ENCODE measurements at places on chromosomes 11 and 22.

- DNase-seq, result no peak
These were observed 10.5 kb downstream of the TOLLIP start for GRCh38 chr11:1298695-1299492.

- DNase-seq, result no peak
These were observed 34.4 kb downstream of the TNRC6B start for GRCh38 chr22:40212121-40212520.

DNA sequence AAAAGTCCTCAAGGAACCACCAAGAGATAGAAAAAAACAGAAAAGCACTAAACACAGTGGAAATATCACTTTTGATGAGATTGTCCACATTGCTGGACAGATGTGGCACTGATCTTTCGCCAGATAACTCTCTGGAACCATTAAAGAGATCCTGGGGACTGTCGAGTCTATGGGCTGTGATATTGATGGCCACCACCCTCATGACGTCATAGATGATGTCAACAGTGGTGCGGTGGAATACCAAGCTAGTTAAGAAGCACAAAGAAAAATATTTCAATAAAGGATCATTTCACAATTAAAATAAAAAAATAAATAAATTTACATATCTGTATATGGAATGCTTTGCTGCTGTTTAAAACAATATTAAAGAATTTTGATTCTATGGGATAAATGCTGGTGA, 45.5 kb downstream of the ARL14EP start:
- no peak for DNase-seq

GRCh38 chr11:65111744-65112545, at the start of gene TM7SF2:
TSS of gene TM7SF2 (plus strand) at chr11:65111872. CDS start at chr11:65112016, 144 bp downstream.
- peak; percentile 70 for DNase-seq

GRCh38 chr11:124748481-124749343, 3.3 kb downstream of the VSIG2 start:
- DNase-seq, result no peak

DNA sequence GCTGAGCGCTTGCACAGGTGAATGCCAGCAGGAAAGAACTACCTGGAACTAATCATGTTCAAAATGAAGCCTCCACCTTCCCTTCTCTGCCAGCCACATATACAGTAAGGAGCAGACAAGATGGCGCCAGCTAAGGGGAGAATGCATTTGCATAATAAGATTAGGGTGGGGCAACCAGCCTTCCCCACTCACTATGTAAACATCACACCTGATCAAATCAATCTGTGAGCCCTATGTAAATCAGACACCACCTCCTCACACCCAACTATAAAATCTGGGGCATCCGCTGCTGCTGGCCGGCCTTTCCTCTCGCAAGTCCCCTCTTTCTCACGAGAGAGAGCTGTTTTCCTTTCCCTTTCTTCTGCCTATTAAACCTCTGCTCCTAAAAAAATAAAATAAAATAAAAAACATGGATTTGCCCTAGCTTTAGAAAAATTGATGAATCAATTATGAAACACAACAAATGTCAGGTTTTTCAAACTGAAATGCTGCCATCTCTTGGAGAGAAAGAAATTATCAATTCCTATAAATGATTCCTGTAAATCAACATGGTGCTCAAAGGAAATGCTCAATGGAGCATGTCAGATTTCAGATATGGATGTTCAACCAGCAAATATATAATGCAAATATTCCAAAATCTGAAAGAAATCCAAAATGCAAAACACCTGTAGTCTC, 108.9 kb downstream of the SGSM3 start:
- no peak for DNase-seq

GRCh38 chr22:41831383-41831782, 1.5 kb upstream of the SREBF2 start:
- DNase-seq, result no peak

DNA sequence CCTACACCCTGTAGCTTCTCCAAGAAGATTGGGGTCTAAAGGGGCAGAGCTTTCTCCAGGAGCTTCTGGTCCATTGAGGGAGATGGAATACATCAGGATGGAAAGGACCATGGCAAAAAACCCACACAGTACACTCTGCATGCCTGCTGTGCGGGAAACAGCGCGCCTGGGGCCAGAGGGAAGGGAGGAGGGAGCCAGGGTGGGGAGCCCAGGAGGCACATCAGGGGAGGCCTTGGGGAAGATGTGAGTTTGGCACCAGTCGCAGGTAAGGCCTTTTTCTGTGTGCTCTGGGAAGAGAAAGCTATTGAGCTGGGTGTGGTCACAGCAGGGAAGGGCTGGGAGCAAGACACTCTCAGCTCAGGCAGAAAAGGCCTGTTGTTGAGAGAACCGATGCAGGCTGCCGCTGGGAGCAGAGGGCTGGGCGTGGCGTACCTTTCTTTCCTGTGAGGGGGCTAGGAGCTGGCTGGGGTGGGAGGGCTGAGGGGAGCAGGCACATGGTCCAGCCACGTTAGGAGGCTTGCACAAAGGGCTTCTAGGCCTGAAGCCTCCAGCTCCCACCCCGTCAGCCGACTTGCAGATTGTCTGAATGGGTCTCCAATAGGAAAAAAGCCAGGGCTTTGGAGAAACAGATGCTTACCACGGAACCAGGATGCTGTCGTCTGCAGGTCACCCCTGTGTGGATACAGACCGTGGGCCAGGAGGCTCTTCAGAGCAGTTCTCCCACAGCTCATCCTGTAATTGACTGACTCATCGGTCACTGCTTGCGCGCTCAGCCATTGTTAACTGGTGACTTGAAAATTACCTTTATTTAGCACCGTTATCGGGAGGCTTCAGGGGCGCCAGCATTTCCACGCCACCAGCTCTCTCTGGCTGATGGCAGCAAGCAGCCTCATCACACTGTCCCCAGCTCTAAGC, 237.3 kb downstream of the ST3GAL4 start:
- no peak for DNase-seq

- DNase-seq, result no peak
These were observed 9.7 kb upstream of the SIK3 start for GRCh38 chr11:117107701-117108590.

GRCh38 chr11:64577202-64577601, 13.8 kb upstream of the SLC22A12 start:
- DNase-seq, result no peak

DNA sequence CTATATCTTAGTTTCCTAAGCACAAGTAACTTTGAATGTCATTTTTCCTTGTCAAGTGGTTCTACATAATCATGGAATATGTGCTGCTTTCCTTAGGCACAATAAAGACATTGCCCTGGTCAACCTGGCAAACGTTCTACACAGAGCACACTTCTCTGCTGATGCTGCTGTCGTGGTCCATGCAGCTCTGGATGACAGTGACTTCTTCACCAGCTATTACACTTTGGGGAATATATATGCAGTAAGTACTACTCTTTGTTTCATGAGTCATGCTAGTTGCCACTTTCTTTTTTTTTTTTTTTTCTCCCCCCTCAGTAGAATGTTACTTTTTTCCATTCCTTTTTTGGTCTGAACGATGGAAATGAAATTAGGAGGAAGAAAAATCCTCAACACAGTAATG, 38.5 kb downstream of the TTC17 start:
- no peak for DNase-seq

GRCh38 chr11:65379698-65380459, 2.6 kb downstream of the SLC25A45 start:
- DNase-seq, result no peak

GRCh38 chr11:133576351-133576750, 44.0 kb upstream of the OPCML start:
- no peak for DNase-seq

- peak; percentile 59 for DNase-seq
These were observed 29.8 kb downstream of the TEAD1 start for GRCh38 chr11:12704049-12704448.

DNA sequence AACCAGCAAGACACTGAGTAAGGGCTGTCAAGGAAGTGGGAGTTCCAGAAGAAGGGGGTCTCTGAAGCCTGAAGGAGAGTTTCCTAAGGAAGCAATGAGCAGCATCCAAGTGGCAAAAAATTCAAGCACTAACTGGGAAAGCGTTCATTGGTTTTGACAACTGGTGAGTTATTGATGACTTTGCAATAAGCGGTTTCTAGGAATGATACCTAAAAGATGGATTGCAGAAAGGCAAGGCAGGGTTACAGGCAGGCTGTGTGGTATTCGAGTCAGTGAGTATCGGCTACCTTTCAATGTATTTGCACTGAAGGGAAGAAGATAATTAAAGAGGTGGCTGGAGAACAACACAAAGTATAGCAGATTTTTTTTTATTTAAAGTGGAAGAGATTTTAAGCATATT, 59.3 kb upstream of the NCAM1 start:
- no peak for DNase-seq

- no peak for DNase-seq
These were observed 27.2 kb downstream of the RPS6KA4 start for GRCh38 chr11:64385945-64386704.

GRCh38 chr11:112631333-112631732, 329.9 kb upstream of the NCAM1 start:
- DNase-seq, result no peak

DNA sequence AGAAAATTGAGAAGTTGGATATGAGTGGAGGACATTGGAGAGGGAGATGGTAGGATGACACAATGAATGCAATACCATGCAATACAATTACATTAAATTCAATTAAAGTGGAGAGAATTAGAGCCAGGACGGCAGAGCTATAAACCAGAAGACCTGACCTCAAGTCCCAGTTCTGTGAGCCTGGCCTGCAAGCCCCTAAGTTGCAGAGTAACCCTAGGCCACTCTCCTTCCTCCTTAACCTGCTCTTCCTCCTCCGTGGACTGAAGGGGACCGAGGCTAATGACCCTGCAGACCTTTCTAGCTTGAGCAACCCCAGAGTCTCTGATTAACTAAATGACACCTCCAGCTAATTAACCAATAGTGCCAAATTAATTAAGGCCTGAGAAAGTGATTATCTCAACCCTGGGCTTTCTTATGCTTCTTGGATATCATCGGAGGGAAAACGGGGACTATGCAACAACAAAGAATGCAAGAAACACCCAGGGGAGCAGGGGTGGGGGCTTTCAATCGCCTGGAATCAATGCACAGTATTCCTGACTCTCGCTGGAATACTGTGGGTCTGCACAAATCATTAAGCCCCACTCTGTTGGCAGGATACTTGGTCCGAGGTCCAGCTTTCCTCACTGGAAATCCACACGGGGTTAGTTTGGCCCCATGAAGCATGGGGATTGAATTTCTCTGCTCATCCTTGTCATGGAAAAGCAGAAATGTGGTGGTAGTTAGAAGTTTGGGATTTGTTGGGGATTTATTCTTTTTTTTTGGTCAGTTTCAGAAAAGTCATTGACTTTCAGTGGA, 548.3 kb downstream of the MN1 start:
- DNase-seq, result no peak

- DNase-seq, result no peak
These were observed at the start of gene SLC15A3 for GRCh38 chr11:60951904-60952741. TSS of gene SLC15A3 (minus strand) at chr11:60952176. CDS start at chr11:60951551, 625 bp downstream.

DNA sequence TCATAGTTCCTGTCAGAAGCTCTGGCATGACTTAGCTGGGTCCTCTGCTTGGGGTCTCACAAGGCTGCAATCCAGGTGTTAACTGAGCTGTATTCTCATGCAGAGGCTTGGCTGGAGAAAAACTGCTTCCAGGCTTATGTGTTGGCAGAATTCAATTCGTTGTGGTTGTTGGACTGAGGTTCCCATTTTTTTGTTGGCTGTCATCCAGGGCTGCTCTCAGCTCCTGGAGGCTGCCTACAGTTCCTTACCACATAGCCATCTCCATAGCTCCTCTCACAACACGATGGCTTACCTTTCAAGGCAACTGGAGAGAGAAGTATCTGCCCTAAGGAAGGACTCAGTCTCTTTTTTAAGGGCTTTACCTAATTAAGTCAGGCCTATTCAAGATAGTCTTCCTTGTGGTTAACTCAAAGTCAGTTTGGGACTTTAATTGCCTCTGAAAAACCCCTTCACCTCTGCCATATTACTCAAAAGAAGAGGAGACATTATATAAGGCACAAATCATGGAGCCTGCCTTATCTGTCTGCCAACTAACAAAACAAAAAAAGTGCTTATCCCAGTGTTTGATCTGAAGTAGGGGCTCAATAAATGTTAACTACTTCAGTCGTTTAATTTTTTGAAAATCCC, 35.2 kb downstream of the OR2AG2 start:
- no peak for DNase-seq

- no peak for DNase-seq
These were observed 27.3 kb upstream of the TCF20 start for GRCh38 chr22:42297778-42298177.

- no peak for DNase-seq
These were observed 178.0 kb downstream of the DSCAML1 start for GRCh38 chr11:117618982-117619355.

DNA sequence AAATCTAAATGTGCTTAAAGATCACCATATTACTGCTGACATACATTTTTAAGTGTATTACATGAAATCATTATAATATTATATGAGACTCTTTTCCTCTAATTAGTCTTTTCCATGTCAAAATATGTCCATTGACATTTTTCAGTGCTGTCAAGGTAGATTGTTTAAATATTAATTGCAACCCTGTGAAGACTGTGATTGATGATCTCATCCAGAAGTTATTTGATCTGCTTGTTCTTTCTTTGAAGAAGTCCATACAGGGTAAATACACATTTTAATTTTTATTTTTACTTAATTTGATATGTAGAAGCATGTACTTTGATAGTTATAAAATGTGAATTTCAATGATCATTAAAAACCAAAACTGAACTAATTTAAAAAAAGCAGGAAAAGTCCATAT, 38.4 kb downstream of the DYNC2H1 start:
- DNase-seq, result no peak

DNA sequence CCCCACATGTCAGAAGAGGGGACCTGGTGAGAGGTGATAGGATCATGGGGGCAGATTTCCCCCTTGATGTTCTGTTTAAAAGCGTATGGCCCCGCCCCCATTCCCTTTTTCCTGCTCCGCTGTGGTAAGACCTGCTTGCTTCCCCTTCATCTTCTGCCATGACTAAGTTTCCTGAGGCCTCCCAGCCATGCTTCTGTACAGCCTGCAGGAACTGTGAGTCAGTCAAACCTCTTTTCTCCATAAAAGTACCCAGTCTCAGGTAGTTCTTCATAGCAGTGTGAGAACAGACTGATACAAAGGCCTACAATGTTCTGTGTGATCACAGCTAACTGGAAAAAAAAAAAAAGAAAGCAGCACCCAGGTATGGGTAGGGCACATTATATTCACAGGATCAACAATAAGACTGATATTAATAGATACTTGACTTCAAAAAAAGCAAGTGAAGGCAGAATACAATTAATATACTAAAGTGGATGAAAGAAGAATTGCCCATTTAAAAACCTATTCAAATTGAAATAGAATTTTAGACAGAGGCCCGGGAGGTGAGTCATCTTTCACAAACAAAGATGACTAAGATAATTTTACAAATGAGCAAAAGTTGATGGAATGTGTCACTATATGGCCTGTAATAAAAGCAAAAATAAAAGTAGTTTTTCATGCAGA, 1.7 kb upstream of the OR52K1 start:
- DNase-seq, result no peak

- DNase-seq, result no peak
These were observed 382 bp downstream of the C11orf54 start for GRCh38 chr11:93741882-93742226.

DNA sequence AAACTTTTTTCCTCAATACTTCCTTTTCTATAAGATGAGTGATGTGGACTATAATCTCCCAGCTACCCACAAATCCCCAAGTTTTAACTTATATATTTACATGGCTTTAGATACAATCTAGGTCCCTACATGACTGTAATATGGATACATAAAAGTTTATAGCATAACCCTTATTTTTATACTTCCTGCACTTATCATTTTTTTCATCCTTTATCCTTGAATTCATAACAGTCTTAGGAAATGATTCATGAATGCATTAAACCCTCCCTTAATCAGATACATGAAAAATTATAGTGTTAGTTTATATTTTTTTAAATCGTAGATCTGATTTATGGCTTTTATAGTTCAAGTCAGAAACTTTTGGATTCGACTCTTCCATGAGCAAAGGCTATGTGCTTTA, 195.8 kb downstream of the MAML2 start:
- no peak for DNase-seq
